Cardiac muscle cell (in vitro differentiated cells and primary cell): ENCODE measurements at places on chromosomes 7 and 10. TPM values are rescaled to one million over a fixed set of nuclear protein-coding genes. Genes with fewer than 3 reads are reported as not detected.

DNA sequence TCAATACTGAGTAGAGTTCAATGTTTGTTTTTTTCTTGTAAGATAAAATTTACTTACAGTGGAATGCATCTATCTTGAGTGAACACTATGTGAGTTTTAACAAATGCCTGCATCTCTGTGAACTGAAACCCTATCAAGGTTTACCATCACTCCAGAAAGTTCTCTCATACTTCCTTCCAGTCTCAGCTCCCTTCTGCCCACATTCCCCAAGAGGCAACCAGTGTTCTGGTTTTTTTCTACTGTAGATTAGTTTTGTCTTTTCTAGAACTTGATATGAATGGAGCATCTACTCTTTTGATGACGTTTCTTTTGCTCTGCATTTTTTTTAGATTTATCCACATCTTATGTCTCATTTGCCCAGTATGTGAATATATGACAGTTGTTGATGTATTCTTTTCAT is 17.1 kb downstream of the WIPI2 start:
- no peak for DNase-seq

GRCh38 chr7:51783241-51783640 is 466.6 kb upstream of the COBL start:
- DNase-seq = no peak

DNA sequence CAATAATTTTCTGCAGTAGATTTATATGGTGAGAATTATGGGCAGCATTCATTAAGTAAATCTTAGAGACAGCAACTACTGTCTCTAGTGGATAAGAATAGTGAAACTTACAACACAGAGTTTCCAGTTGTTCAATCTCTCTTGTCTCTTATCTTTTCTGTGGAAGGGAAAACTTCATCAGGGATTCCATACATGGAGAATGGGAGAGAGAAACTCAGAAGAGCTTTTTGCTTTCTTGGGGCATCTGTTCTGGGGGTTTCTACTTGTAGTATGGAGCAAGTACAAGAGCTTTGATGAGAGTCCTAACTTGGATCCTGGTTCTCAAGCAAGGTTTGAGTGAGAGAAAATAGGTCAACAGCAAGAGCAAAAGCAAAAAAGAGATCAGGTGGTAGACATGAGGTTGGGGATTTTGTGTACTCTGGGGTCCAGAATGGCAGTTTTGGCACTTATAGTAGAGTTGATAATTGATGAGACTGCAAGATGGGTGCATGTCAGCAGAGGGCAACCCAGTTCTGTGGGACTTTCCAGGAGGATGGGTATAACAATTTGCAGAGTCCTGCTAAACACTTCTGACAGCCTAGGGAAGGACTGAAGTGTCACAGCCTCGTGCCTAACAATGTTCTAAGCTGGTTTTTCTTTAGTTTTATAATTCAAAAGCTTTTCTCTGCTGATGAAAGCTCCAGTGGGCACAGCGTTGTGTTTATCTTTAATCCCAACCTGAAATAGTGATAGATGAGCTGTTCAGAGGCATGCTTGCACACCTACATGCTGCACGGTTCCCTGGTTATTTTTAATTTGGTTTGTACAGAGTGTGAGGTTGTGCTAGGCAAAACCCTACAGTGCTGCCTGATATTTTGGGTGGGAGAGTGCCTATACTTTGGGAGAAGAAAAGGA is 32.0 kb upstream of the STRIP2 start:
- DNase-seq = no peak

DNA sequence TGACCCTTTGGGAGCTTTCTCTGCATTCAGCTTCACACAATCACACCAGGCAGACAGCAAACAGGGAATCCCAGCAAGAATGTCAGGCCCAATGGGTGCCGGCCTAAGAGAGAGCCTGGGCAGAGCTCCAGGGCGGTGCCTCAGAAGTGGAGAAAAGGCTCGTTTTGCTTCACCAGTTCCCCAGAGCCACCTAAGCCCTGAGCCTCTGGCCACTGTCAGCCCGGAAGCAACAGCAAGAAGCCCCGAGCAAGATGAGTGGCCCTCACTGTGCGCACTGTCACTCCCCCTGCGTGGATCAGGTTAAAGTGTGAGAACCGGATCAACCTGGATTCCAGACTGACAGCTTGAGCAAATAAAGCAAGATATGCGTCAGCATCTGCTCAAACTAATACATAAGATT is 14.7 kb downstream of the CNPY1 start:
- no peak for DNase-seq

DNA sequence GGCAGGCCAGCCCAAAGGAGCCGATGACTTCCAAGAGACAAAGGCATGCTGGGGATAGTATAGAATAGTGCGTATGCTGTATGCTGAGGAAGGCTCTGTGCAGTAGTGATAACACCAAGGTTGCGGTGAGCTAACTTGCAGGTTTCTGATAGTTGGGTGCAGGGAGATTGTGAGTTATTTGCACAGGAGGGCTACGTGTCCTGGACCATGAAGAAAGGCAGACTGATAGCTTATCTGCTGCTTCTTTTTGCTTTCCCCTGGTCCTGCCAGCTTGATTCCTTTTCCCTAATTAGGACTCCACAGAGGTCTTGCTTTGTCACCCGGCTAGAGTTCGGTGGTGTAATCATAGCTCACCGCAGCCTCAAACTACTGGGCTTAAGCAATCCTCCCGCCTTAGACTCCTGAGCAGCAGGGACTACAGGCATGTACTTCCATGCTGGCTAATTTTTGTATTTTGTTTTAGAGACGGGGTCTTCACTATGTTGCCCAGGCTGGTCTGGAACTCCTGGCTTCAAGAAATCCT is 43.9 kb upstream of the ARHGAP12 start:
- DNase-seq = peak; percentile 38

DNA sequence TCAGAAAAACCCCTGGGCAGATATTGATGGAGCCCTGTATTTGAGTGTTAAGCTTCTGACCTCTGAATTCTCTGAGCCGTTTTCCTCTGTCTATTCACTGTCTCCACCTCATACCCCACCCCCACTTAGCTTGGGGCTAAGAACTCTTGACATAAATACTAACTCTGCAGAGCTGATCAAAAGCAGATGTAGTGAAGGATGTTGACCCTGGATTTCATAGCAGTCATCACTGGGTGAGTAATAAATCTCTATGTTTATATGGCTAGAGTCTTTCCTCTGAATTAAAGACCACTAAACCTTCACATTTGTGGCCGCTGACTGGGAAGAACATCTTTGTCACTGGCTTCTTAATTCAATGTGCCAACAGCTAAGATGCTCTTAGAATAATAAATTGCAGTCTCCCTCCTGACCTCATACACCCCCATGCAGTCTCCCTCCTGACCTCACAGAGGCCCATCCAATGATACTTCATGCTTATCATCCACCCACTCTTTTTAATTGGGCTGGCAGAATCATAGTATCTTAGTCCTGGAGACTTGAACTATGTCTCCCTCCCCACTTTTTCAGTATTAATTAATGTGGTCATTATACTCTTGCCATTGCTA is 78.0 kb upstream of the MACROH2A2 start:
- DNase-seq = peak; percentile 19

- no peak for DNase-seq
Measured at GRCh38 chr10:116470768-116471415, 43.2 kb downstream of the PNLIPRP3 start.

GRCh38 chr10:24869354-24870015 is 82.9 kb downstream of the PRTFDC1 start:
- no peak for DNase-seq

- DNase-seq = no peak
Measured at GRCh38 chr10:3775696-3776551, 9.1 kb downstream of the KLF6 start.

DNA sequence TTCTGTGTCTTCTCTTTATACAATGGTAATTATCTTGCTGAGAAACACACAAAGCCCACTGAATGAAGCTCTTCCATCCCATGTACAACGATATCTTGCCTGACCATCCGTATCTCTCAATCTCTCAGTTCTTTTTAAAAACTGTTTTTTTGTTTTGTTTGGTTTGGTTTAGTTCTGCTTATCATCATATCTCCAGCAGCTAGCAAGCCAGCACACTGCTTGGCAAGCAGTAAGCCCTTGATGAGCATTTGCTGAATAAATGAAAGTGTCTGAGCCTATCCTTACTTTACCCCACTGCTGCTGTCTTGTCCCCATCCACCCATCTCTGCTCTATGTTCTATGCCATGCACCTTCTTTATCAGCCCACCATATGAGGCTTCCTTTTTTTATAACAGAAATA is 34.2 kb downstream of the ITGB1 start:
- DNase-seq = no peak

- DNase-seq = no peak
Measured at GRCh38 chr7:112940314-112940732, 146.3 kb downstream of the GPR85 start.

DNA sequence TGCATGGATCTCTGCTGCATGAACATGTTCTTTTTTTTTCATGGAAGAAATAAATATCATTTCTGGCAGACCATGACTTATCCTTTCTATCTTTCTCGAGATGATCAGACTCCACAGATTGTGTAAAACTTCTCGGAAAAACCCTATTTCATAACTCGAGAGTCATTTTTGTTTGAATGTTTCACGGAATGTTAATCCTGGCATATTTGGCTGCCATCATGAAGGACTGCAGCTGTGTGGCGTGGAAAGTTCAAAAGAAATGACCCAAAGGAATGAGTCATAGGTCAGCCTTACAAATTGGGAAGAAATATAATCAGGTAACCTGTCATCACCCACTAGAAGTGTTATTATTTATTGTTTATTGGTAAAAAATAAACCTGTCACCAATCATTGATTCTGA is 566.8 kb downstream of the SDK1 start:
- DNase-seq = no peak

GRCh38 chr10:34151481-34151880 is 663.6 kb downstream of the PARD3 start:
- no peak for DNase-seq

DNA sequence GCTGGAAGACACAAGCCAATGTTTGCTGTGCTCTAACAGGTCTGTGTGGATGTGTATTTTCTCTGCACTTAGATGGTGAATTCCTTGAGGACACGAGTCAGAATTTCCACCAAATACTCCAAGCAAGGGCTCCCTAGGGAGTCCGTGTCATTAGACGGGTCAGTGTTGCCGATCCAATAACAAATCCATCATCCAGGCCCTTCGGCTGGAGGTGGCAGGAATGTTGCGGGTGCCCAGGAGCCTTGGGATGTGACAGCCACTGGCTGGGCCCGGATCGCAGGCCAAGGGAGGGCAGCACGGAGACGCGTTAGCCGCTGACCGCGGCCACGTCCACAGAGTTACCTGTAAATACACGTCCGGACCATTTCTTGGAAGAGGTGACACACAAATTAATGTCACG is 186.8 kb downstream of the WDR37 start:
- DNase-seq = no peak

DNA sequence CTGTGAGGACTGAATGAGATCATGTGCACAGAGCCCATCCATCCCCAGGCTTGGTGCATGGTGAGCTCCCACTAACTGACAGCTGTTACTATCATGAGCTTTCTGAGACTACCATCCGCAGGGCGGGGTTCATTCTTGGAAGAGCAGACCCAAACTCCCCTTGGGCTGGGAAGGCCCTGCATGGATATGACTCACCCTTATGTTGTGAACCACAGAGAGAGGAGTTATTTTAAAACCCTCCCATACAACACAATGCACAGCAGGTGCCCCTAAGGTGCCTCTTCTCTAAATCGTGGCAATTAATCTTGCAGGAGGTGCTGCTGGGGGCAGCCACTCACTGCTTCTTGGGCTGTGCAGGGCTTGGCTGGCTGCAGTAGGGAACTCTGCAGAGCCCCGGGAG is 219.1 kb downstream of the GFRA1 start:
- DNase-seq = no peak

GRCh38 chr10:131689486-131689885 is 211.3 kb upstream of the PPP2R2D start:
- no peak for DNase-seq

- DNase-seq = peak; percentile 58
Measured at GRCh38 chr10:90856261-90856660, 1.6 kb downstream of the HTR7 start.

DNA sequence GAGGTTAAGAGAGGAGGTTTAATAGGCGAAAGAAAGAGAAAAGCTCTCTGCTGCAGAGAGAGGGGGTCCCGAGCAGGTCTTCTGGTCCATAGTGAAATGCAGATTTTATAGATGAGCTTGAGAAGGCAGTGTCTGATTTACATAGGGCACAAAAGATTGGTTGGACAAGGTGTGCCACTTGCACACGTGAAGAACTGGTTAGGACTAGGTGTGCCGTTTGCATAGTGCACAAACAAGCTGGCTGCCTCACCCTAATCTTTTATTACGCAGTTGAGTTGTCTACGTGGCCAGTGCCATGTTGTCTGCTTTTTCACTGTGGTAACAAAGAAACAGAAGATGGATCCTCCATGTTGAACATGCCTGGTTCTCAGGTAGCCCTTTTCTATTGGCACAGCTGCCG is 82.6 kb downstream of the AMPH start:
- no peak for DNase-seq

DNA sequence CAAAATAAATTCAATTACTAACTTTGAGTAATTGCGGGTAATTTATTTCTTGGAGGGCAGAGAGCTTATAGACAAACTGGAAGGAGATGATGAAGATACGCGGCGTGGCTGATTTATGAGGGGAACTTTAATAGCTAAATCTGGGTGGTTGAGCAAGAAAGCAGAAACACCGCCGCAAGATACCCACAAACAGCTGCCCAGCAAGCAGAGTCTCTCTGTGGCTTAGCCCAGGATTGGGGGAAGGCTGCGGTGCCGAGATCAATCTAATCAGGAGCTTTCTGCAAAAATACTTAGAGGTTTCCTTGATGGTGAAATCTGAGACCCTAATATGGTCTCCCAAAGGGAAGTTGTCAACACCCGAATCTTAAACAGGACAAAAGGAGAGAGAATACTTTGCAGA is 94.9 kb upstream of the MGMT start:
- DNase-seq = no peak

- no peak for DNase-seq
Measured at GRCh38 chr10:131169146-131169545, 142.4 kb downstream of the TCERG1L start.

DNA sequence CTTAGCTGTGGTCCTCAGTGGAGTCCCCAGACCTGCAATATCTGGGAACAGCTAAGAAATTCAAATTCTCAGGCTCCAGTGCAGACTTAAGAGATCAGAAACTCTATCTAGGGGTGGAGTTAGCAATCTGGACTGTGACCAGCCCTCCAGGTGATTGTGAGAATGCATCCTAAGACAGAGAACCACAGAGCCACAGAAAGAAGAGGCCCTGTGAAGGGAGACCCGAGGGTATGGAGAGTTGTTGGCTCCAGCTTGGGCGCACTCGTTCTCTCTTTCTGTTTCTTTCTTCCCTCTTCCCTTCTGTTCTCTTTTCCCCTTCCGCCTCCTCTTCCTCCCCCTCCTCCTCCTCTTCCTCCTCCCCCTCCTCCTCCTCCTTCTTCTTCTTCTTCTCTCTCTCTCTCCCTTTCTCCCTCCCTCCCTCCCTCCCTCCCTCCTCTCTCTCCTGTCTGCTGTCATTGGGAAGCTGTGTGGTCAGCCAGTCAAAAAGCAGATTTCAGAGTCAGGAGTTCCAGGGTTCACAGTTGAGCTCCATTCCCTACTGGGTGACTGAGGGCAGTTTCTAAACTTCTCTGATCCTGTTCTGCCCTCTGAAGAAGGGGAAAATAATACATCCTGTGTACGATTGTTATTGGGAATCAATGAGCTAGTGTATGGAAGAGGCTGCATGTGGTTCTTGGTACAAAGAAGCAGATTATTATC is 62.1 kb upstream of the STEAP1B start:
- DNase-seq = no peak

Gene TPST1
- 20.4 and 21.1 TPM in 2 replicates for total RNA-seq

Gene OPN4
- total RNA-seq = 0.18 TPM in 1 of 2 replicates, not detected in the other

Gene GAD2
- total RNA-seq = not detected in 2 replicates

Gene ANKRD30A
- not detected in 2 replicates for total RNA-seq

Gene LIPM
- not detected in 2 replicates for total RNA-seq

Gene AKR1C8
- total RNA-seq = not detected in 2 replicates

Gene GGCT
- total RNA-seq = 41.9 and 49.8 TPM in 2 replicates

Gene HOXA4
- total RNA-seq = 0.14 TPM in 1 of 2 replicates, not detected in the other

Gene PNLIPRP2
- not detected in 2 replicates for total RNA-seq

Gene RBP3
- not detected in 2 replicates for total RNA-seq

Gene XRCC2
- total RNA-seq = 3.4 and 3.6 TPM in 2 replicates

Gene TFPI2
- total RNA-seq = 20.8 and 24.5 TPM in 2 replicates
